Progenitor cell of endocrine pancreas (in vitro differentiated cells): ENCODE measurements at places on chromosomes 7 and 10.

GRCh38 chr10:119521443-119522204 lies 20.9 kb downstream of the RGS10 start:
- no peaks in the 10 kb centered on the region for H3K36me3 ChIP-seq
- no peaks in the 10 kb centered on the region for H3K4me1 ChIP-seq
- no peak for DNase-seq
- peaks cover 8% of the 10 kb centered on the region for H3K27me3 ChIP-seq

GRCh38 chr10:11930312-11930978 lies 107.3 kb downstream of the PROSER2 start:
- H3K27me3 ChIP-seq: no peaks in the 10 kb centered on the region
- peaks cover 40% of the 10 kb centered on the region for H3K36me3 ChIP-seq
- no peak overlapping the region for H3K4me3 ChIP-seq
- DNase-seq: no peak
- no peak overlapping the region for H3K27ac ChIP-seq
- no peaks in the 10 kb centered on the region for H3K4me1 ChIP-seq

- peaks cover 1% of the 10 kb centered on the region for H3K36me3 ChIP-seq
- DNase-seq: no peak
- no peak overlapping the region for H3K4me3 ChIP-seq
- H3K4me1 ChIP-seq: peaks cover 9% of the 10 kb centered on the region
- no peaks in the 10 kb centered on the region for H3K27me3 ChIP-seq
- H3K27ac ChIP-seq: no peak overlapping the region
These were observed 10.3 kb downstream of the MAFK start for GRCh38 chr7:1540776-1541271.

GRCh38 chr7:48424731-48425130 lies 253.5 kb downstream of the ABCA13 start:
- no peak overlapping the region for H3K4me3 ChIP-seq
- H3K27ac ChIP-seq: no peak overlapping the region
- no peak for DNase-seq
- H3K36me3 ChIP-seq: no peaks in the 10 kb centered on the region

- no peak for DNase-seq
- H3K36me3 ChIP-seq: no peaks in the 10 kb centered on the region
- peaks cover 2% of the 10 kb centered on the region for H3K4me1 ChIP-seq
These were observed 6.1 kb upstream of the SLC29A4 start for GRCh38 chr7:5276611-5277010.

DNA sequence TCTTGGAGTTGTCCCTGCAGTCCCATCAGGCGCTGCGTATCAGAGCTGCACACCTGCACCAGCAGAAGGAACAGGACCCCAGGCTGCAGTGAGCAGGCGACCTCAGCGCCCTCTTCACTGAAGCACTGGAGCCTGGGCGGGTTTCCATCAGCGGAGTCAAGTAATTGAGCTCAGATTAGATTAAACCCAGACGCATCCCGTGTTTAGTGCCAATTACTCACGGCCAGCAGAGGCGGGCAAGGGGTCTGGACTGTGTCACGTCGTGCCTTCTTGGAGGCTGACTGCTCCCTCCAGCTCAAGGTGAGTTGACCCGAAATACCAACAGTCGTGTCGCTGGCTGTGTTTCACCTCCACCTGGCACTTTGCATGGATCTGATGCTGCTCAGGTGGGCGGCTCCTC lies 123.6 kb downstream of the CXCL12 start:
- DNase-seq: no peak
- peaks cover 6% of the 10 kb centered on the region for H3K27me3 ChIP-seq
- H3K4me1 ChIP-seq: peaks cover 10% of the 10 kb centered on the region
- H3K27ac ChIP-seq: no peak overlapping the region
- H3K36me3 ChIP-seq: no peaks in the 10 kb centered on the region

DNA sequence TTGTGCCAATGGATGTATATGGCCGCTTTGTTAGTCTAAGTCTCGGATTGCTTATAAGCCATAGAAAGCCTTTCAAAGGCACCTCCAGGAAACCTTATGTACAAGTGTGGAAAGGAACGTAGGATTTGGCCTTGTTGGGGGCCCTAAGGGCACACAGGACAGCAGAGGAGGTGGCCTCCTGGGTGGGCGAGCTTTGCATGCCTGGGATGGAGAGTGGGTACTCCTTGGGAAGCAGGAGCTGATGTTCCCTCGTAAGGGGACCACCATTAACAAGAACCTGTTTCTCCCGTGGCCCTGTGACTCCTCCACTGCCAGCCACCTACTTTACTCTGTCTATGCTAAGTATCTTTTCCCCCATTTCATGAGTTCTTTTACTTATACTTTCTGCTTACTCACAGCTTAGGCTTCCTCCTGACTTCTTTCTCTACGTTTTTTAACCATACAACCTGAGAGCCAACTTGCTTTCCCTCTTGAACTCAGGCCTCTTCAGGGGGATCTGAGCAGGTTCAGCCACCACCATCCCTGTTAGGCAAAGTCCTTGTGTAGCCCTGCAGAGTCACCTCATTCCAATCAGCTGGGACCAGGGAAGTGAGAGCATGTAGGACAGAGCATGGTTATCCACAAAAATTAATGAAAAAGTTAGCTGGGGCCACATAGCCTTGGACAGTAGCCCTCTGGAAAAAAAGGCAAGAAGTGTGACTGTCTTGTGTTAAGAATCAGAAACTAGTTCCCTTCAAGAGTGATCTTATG lies 118.9 kb downstream of the NEBL start:
- H3K4me3 ChIP-seq: no peak overlapping the region
- H3K27ac ChIP-seq: no peak overlapping the region
- no peak for DNase-seq
- H3K4me1 ChIP-seq: peaks cover 7% of the 10 kb centered on the region

DNA sequence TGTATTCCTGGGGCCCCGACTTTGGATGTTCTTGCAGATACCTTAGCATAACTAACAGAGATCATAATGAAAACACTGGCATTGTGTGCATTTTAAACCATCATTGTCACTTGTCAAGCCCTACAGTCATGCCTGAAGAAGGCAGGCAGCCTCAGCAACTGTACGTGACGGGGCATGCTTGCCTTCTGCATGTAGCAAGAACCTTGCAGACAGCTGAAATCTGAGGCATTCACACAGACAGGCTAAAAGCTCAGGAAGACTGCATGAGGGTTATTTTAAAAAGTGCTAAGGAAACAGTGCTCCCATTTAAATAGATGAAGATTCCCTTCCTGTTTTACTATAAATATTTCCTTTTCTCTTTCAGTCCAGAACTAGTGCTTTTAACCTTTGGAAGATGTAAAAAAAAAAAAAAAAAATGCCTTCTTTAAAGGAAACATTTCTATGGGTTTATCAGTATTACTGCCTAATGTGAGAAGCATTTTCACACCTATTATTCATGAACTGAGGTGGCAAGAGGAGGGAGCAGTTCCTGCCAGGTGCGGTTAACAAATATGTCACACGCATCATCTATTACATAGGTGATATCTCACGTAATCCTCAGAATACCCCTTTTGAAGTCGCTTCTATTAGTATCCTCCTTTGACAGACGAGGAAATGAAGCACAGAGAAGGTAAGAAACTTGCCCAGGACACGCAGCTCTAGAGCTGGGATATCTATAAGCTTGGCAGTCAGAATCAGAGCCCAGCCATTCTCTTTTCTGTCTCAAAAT lies 88.1 kb downstream of the PRKCQ start:
- no peaks in the 10 kb centered on the region for H3K4me1 ChIP-seq
- no peak overlapping the region for H3K4me3 ChIP-seq
- DNase-seq: no peak
- H3K27ac ChIP-seq: no peak overlapping the region
- peaks cover 14% of the 10 kb centered on the region for H3K36me3 ChIP-seq
- peaks cover 25% of the 10 kb centered on the region for H3K27me3 ChIP-seq

DNA sequence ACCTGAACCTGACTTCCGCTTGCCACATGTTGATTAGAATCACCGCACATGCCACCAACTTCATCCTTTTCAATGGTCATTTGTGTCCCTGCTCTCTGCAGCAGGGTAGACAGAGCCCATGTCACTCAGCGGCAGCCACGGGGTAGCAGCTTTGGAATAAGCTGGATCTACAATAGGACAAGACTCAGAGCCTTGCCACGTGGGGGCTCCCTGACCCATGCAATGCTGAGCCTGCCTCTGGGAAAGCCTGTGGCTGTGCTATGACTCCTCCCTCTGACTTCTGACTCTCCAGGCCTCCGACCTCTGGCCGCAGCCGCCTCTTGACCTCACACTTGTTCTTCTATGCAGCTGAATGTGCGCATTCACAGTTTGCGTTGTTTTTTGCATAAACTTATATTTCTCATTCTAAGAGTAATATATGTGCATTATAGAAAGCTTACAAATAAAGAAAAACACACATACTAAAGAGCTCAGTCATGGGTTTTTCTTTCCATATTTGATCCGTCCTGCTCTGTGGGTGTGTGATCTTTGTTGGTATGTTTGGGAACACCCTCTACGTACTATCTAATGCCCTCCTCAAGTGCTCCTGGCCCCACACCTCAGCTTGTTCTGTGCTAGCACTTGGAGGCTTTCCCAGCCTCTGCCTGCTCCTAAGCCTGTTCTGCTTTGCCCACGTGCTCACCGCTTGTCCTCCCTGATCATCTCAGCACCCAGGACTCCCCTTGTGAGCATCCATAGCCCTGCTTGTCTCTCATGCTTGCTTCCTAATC lies 198.0 kb upstream of the MKI67 start:
- no peaks in the 10 kb centered on the region for H3K36me3 ChIP-seq
- no peak overlapping the region for H3K27ac ChIP-seq
- no peaks in the 10 kb centered on the region for H3K4me1 ChIP-seq
- H3K27me3 ChIP-seq: peaks cover 26% of the 10 kb centered on the region

DNA sequence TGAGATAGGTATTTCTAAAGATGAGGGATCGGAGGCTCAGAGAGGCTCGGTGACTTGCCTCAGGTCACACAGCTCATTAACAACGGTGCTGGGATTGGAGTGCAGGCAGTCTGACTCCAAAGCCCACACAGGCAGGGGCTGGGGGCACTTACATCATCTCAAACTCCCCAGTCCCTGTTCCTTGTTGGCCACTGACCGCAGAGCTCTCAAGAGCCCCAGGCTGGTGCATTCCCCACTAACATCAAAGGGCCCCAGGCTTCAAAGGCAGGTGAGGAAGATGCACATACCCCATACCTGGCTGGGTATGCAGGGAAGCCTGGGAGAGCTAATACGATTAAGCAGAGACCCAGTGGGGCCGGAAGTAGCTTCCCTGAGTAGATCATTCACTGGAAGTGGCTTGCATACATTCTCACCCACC lies 13.7 kb upstream of the NODAL start:
- no peaks in the 10 kb centered on the region for H3K36me3 ChIP-seq
- no peak for DNase-seq
- H3K4me1 ChIP-seq: no peaks in the 10 kb centered on the region
- peaks cover 59% of the 10 kb centered on the region for H3K27me3 ChIP-seq

- no peaks in the 10 kb centered on the region for H3K27me3 ChIP-seq
- H3K36me3 ChIP-seq: no peaks in the 10 kb centered on the region
- H3K4me1 ChIP-seq: peaks cover 3% of the 10 kb centered on the region
- H3K4me3 ChIP-seq: no peak overlapping the region
- DNase-seq: no peak
- H3K27ac ChIP-seq: no peak overlapping the region
These were observed 386.9 kb downstream of the POM121L12 start for GRCh38 chr7:53422291-53422690.

DNA sequence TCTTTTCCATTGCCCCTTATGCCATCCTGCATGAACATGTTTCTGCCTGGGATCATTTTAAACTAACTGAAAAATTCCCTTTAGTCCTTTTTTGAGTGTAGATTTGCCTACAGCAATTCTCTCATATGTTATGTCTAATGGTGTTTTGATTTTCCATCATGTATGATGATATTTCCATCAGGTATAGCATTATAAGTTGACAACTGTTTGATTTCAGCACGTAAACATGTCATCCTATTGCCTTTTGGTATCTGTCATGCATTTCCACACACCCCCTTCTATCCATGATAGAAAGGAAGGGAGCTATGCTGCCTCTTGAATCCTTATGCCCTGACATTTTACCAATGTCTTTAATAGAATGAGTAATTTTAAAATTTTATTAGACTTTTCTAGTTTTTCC lies 116.8 kb downstream of the ZPBP start:
- DNase-seq: no peak
- H3K27me3 ChIP-seq: no peaks in the 10 kb centered on the region
- no peaks in the 10 kb centered on the region for H3K36me3 ChIP-seq
- no peak overlapping the region for H3K4me3 ChIP-seq

DNA sequence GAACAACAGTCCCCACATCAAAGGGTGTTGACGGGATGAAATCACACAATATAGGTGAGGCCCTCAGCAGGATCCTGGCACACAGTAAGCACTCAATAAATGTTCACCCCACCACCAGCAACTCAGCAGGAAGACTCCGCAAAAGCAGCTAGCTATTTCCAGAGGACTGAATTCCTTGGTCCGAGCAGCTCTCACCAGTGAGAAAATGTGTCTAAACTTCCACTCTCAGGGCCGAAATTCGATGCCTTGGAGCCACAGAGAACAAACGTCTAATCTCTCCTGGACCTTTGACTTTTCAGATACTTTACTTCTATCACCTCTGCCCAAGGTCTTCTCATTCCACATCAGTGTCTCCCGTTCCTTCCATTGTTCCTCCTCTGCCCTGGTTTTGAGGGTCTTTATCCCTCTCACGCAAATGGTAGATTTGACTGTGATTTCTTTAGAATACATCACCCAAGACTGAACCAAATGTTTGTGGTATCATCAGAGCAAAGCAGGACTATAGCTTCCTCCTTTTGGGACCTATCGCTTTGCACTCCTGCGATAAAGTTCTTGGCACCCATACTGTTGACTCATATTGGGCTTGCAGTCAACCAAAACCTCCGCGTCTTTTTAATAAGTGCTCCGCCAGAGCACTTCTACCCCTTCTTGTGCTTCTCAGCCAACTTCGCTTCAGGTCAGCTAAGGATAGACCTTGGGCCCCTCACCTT lies 903 bp upstream of the NT5C2 start:
- H3K27ac ChIP-seq: peak overlapping the region; percentile 94
- H3K4me1 ChIP-seq: peaks cover 33% of the 10 kb centered on the region
- no peak for DNase-seq
- peaks cover 3% of the 10 kb centered on the region for H3K27me3 ChIP-seq
- peak overlapping the region; percentile 90 for H3K4me3 ChIP-seq
- peaks cover 3% of the 10 kb centered on the region for H3K36me3 ChIP-seq

- H3K27me3 ChIP-seq: peaks cover 64% of the 10 kb centered on the region
- no peak for DNase-seq
- peaks cover 8% of the 10 kb centered on the region for H3K4me1 ChIP-seq
- H3K36me3 ChIP-seq: no peaks in the 10 kb centered on the region
- no peak overlapping the region for H3K4me3 ChIP-seq
- H3K27ac ChIP-seq: no peak overlapping the region
These were observed 36.6 kb upstream of the LEP start for GRCh38 chr7:128204455-128204854.

- H3K4me3 ChIP-seq: no peak overlapping the region
- DNase-seq: no peak
- H3K4me1 ChIP-seq: peaks cover 2% of the 10 kb centered on the region
- no peak overlapping the region for H3K27ac ChIP-seq
- peaks cover 5% of the 10 kb centered on the region for H3K27me3 ChIP-seq
These were observed 7.3 kb upstream of the CYP3A43 start for GRCh38 chr7:99820408-99821027.

DNA sequence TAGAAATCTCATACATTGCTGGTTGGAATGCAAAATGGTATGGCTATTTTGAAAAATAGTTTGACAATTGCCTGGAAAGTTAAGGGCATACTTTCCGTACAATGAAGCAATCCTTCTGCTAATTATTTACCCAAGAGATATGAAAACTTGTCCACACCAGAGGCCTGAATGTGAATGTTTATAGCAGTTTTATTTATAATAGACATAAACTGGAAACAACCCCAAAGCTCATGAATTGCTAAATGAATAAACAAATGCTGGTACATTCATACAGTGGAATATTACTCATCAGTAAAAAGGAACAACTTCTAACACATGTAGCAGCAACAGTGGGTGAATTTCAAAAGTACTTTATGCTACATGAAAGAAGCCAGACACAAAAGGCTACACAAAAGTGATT lies 42.7 kb downstream of the MMRN2 start:
- peaks cover 32% of the 10 kb centered on the region for H3K36me3 ChIP-seq
- H3K4me3 ChIP-seq: no peak overlapping the region
- no peaks in the 10 kb centered on the region for H3K4me1 ChIP-seq
- no peak for DNase-seq
- no peaks in the 10 kb centered on the region for H3K27me3 ChIP-seq
